ENCODE measurements at places on chromosomes 11 and 22. TPM values are rescaled to one million over a fixed set of nuclear protein-coding genes. Genes with fewer than 3 reads are reported as not detected.
A peak's percentile ranks its signal among the peaks of the same experiment; 100 is the strongest.

The RASSF10 gene
- total RNA-seq, result not detected

DNA sequence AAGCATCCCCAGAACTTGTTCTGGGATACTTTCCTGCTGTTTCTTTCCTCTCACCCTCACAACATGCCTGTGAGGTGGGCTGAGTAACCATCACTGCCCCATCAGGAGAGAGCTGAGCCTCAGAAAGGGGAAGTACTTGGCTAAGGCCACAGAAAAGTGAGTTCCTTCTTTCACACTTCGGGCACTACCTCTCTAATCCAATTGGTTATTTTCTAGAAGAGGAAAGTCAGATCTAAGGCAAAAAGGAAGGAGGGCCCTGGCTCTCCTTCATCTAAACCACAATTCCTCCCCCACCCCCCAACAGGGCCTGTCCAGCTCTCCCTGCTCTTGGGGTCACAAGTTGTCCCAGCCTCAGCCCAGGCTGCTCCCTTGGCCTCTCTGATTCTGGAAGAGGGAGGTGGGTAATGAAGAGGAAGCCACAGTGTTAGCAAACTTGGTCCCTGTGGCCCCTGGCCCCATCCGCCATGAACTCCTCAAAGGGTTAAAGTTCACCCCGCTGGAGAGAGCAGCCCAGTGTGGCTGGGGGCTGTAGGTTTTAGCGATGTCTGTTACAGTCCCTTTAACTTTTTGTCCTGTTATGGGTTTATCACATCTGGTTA lies 34.0 kb downstream of the SLC22A12 start:
- DNase-seq, result no peak
- H3K27ac ChIP-seq, result no peak overlapping the region
- H3K36me3 ChIP-seq, result no peaks in the 10 kb centered on the region
- peaks cover 5% of the 10 kb centered on the region for H3K4me1 ChIP-seq

GRCh38 chr22:29605527-29605850 lies 2.1 kb downstream of the NF2 start:
- H3K36me3 ChIP-seq, result no peaks in the 10 kb centered on the region
- no peak overlapping the region for H3K4me3 ChIP-seq
- no peak for DNase-seq

- H3K4me1 ChIP-seq, result no peaks in the 10 kb centered on the region
- H3K27ac ChIP-seq, result no peak overlapping the region
- no peaks in the 10 kb centered on the region for H3K36me3 ChIP-seq
- H3K4me3 ChIP-seq, result no peak overlapping the region
- no peaks in the 10 kb centered on the region for H3K27me3 ChIP-seq
Measured at GRCh38 chr11:57479021-57479663, 18.8 kb downstream of the RTN4RL2 start.

The ASRGL1 gene
- total RNA-seq, result 27.6 TPM

GRCh38 chr11:69594481-69594880 lies 46.5 kb upstream of the CCND1 start:
- DNase-seq, result no peak
- H3K36me3 ChIP-seq, result no peaks in the 10 kb centered on the region
- H3K4me1 ChIP-seq, result no peaks in the 10 kb centered on the region
- H3K4me3 ChIP-seq, result no peak overlapping the region
- H3K27ac ChIP-seq, result no peak overlapping the region

The BEST1 gene
- total RNA-seq, result 2.3 TPM

GRCh38 chr22:19915287-19915954 lies 26.2 kb upstream of the COMT start:
- H3K27ac ChIP-seq, result no peak overlapping the region
- H3K4me1 ChIP-seq, result no peaks in the 10 kb centered on the region
- H3K36me3 ChIP-seq, result no peaks in the 10 kb centered on the region
- no peak overlapping the region for H3K4me3 ChIP-seq
- DNase-seq, result no peak

DNA sequence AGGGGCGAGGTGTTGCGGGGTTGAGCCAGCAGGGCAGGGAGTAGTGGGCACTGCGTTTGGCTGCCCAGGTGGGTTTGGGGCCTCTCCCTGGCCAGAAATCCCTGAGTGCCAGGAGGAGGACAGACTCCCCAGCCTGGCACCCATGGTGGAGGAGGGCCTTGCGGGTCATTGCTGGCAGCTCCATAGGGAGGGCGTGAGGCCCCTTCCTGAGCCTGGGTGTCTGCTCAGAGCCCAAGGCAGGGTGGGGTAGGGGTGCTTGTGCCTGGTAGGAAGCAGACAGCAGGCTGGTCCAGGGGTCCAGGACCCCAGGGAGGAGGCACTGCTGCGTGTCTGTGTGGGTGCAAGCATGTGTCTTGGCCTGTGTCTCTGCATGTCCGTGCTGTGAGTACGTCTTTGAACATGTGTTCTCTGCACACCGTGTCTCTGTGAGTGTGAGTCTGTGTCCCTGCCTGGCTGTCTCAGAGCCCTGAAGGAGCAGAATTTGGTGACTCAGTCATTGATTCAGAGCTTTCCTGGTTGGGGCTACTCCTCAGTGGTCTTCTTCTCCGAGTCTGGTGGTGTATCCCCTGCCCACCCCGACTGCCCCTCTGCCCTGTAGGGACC lies 3.9 kb downstream of the TSPAN4 start:
- H3K27me3 ChIP-seq, result no peaks in the 10 kb centered on the region
- peak overlapping the region; percentile 8 for H3K27ac ChIP-seq
- H3K4me1 ChIP-seq, result peaks cover 39% of the 10 kb centered on the region
- DNase-seq, result no peak
- no peak overlapping the region for H3K4me3 ChIP-seq
- H3K36me3 ChIP-seq, result no peaks in the 10 kb centered on the region

The CCDC89 gene
- 0.22 TPM for total RNA-seq
